ENCODE measurements at places on chromosomes 7 and 10. TPM values are rescaled to one million over a fixed set of nuclear protein-coding genes. Genes with fewer than 3 reads are reported as not detected.

The SLC13A1 gene
- not detected for total RNA-seq

The UCN3 gene
- total RNA-seq, result not detected

The LAMB1 gene
- total RNA-seq, result 556 TPM

The NUB1 gene
- 47.7 TPM for total RNA-seq

The ADAM22 gene
- total RNA-seq, result 6.3 TPM

The ZNF138 gene
- total RNA-seq, result 16.1 TPM

DNA sequence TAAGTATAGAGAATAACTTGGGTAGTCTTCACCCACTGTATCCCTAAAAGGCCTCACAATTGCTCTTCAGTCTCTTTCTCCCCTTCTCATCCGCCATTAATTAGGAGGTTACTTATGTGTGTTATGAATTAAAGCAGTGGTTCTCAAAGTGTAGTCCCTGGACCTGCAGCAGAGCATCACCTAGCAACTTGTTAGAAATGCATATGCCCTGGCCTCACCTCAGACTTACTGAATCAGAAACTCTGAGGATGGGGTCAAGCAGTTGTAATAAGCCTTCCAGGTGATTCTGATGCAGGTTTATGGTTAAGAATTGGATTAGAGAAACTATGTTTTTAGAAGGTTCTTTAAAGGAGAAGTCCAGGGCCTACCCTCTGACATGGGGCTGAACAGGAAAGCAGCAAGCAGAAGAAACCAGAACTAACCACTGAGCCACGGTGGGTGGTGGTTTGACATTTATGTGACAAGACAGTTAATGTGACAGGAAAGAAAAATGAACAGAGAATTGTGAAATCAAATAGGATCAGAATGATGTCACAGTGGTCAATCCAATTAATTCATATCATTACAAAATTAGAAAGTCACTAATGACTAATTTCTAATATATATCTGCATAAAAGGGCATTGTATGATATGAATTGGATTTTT, 37.6 kb downstream of the ENTPD1 start:
- DNase-seq, result no peak

- DNase-seq, result no peak
Measured at GRCh38 chr10:6643962-6644361, 63.9 kb upstream of the PRKCQ start.

DNA sequence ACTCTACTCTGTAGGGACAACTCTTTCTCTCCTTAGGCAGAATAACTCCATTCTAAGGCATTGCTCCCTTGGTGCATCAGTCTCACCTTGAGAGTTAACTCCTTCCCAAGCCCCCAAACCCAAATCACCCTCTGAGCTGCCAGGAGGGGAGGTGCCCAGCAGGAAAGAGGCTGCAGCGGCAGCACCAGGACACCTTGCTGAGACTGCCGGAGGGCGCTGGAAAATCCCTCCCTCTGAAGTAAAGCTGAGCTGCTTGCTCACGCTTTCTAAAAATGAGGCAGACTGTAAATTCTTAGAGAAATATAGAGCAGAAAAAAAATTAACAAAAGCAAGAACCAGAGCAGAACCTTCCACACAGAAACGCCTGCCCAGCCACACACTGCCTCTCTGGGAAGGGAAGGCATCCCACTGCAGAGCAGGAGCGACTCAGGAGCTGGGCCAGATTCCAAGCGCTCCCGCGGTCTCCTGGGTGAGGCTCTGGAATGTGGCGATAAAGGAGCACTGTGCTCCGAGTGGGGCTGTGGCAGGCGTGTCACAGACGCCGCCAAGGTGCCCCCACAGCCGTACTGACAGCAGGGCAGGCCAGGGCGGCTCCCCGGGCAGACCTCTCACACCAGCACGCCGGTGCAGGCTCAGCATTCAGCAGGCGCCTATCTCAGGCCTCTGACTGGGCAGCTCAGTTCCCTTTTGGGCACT, 202.1 kb downstream of the TNS3 start:
- peak; percentile 51 for DNase-seq

DNA sequence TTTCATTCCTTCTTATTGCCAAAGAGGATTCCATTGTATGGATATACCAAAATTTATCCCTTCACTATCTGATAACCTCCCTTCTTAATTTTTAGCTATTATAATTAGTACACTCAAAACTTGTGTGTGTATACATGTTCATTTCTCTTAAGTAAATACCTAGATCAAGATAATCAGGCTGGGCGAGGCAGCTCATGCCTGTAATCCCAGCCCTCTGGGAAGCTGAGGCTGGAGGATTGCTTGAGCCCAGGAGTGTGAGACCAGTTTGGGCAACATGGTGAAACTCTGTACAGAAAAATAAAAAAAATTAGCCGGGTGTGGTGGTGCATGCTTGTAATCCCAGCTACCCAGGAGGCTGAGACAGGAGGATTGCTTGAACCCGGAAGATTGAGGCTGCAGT, 15.8 kb upstream of the ACHE start:
- no peak for DNase-seq

DNA sequence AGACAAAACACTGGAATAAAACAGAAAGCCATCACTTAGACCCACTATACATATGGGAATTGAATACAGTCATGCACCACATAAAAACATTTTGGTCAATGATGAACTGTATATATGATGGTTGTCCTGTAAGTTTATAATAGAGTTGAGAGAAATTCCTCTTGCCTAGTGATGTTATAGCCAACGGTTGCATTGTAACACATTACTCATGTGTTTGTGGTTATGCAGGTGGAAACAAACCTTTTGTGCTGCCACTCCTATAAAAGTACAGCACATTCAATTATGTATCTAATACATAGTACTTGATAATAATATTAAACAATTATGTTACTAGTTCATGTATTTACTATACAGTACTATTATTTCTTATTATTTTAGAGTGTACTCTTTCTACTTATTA, 381.2 kb upstream of the MBL2 start:
- no peak for DNase-seq

DNA sequence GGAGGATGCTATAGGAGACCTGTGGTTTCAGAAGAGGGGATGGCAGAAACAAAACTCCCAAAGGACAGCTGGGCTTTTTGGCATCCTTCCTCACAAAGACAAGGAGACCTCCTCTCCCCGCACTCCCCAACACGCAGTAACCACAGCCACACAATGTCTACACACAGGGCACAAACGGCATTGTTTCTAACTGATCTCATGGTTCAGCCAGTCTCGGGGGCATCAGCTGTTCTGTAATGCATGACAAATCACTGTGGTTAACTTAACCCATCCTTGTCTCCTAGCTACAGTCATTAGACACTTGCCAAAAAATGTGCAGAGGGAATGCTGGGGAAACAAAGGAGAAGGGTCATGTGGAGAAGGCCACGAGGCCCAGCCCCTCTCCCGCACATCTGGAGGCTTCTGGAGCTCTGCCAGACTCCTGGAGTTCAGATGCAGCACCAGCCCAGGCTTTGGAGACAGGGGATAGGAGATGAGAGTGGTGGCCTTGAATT, 7.6 kb upstream of the ADAMTS14 start:
- no peak for DNase-seq

- no peak for DNase-seq
Measured at GRCh38 chr7:51289623-51290303, 26.8 kb downstream of the COBL start.

DNA sequence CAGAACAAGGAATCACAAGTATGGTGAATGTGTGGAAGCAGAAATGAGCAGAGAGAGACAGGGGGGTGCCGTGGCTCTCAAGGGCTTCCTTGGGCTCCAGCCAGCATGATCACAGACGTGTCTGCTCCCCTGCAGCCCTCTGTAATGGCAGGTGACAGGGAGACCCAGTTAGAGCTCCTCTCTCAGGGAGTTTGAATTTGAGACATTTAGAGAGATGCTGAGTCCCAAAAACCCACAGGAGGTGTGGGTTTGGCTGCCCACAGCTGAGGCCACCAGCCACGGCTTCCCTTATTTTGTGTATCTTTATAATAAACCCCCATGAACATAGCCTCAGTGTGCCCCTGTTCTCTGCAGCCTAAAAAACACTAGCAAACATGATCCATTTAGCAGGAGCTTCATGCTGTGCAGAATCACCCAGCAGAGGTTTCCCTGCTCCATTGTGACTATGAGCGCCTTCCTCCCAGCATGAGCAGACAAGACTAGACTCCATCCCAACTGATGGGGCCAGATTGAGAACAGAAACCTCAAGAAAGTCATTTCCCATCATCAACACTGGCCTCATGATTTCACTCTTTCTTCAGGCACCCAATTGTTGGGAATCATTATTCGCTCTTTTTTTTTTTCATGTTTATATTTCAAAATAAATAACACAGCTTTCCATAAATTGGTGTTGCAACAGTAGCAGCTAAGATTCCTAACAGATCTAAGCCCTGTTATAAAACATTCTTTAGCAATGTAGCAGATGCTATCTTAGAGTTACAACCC, 13.4 kb downstream of the NOD1 start:
- no peak for DNase-seq

DNA sequence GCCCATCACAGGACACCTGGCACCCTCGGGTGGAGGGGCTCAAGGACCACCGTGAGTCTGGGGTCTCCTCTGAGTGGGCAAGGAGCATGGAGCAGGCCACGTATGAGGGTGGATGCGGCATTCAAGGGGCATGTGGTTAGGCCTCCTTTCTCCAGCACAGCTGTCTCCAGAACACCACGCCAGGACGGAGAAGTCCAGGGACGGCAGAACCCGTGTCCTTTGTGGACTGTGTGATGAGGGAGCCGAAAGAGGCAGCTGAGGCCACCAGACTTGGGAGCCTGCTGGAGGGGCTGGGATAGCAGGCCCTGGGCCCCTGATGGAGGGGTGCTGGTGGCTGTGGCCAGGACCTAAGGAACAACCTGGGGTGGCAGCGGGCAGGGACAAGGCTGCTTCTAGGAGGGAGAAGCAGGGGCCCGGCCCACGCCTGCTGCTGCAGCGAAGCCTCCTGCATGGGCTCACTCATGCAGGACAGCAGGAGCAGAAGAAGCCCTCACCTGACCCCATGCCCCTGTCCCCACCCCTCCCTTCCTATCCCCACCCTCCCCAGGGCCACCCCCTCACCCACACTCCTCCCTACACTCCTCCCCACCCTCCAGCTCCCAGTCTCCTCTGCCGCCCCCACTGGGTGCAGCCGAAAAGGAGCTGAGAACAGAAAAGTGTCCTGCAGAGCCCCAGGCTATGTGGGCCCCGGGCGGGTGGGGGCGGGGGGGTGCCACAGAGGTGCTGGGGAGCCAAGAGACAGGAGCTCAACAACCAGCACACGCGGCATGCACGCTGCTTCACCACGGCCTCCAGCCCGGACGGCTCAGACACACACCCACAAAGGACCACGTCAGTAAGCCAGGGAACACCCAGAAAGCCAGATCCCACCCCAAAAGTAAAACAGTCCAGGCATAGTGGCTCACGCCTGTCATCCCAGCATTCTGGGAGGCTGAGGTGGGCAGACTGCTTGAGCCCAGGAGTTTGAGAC, 29.7 kb downstream of the ZFAND2A start:
- DNase-seq, result no peak

GRCh38 chr10:45440511-45441062, 66.6 kb downstream of the ALOX5 start:
- DNase-seq, result no peak

DNA sequence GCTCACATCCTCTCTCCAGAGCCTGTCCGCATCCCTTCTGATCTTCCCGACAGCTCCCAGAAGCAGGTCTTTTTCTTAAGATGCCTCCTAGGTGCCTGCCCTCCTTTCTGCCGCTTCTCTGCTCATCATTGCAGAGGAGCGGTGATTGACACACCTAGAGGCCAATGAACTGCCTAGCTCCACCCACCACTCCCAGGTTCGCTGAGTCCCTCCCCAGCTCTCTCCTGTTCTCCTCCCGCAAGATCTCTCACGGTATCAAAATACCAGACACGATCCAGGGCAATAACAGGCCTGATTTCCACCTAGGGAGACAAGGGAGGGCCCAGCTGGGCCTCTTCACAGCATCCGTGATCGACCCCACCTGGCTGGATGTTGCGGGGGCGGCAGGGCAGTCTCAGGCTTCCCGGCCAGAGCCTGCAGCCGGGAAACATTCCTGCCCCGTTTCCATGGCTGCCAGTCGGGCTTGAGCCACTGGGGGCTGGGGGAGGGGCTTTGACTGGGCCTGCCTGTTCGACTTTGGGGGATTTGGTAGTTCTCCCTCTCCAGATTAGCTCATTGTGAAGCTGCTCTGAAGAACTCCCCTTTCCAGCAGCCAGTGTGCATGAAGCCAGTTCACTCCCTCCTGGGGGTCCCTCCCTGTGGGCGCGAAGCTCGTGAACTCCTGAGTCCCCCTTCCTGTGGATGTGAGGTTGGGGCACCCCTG, 373.5 kb downstream of the RPS24 start:
- peak; percentile 86 for DNase-seq

DNA sequence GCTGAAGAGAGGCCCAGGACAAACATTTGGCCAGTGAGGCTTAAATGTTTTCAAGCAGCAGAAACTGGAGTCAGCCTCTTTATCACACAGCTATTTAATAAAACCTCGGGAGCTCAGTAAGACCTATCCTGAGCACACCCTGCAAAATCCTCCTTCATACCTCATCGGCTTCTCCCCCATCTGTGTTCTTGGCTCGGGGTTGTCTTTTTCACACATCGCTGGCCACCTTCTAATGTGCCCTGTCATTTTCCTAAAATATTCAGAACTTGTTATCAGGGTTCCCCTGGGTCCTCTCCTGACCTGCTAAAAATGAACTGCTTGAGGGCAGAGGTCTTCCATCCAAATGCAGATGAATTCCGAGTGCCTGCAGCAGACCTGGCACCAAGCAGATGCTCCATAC, 310.3 kb upstream of the AKR1E2 start:
- no peak for DNase-seq

GRCh38 chr7:155580367-155580766, 34.0 kb upstream of the CNPY1 start:
- DNase-seq, result no peak

GRCh38 chr10:68180490-68180889, 51.4 kb downstream of the ATOH7 start:
- no peak for DNase-seq

- DNase-seq, result no peak
Measured at GRCh38 chr10:60172363-60172990, 217.2 kb downstream of the ANK3 start.

- DNase-seq, result no peak
Measured at GRCh38 chr7:1447551-1448244, 11.6 kb downstream of the MICALL2 start.

DNA sequence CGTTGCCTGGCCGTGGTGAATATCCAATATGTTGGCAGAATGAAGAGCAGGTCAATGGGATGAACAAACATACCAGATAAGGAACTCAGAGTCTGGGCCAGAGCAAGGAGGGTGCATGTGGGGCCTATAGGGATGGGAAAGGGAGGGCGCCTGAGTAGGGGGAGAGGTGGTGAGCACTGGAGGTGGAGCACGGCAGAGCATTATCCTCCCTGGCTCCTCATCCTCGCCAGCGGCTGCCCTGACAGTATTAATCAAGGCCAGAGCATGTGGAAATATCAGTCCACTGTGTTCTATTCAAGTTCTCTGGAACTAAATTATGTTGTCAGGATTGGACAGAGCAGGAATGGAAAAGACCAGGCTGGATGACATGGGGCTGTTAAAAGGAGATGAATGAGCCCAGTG, 254.8 kb upstream of the ZMIZ1 start:
- DNase-seq, result no peak

DNA sequence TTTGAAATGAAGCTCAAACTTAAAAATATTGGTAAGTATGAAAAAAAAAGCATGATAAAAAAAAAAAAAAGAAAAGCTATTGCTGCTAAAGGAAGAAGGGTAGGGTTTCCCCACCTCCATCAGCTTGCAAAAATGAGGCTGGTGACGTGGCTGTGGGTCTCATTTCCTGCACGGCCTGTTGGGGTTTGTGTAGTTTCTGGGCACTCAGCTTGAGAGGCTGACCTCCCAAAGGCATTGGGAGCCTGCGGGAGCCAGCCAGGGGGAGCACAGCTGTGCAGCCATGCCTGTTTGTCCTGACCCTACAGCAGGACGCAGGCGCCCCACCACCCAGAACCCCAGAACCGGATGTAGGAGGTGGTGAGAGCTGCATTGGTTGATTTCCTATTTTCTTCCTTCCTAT, 48.8 kb upstream of the CARD11 start:
- DNase-seq, result no peak
